ENCODE measurements at places on chromosomes 16 and 17.

- no peak for DNase-seq
Measured at GRCh38 chr17:80482555-80483308, 6.3 kb upstream of the NPTX1 start.

- no peak for DNase-seq
Measured at GRCh38 chr17:82157046-82158035, 55.3 kb downstream of the CCDC57 start.

GRCh38 chr16:4272114-4272956 is 488 bp downstream of the TFAP4 start:
- no peak for DNase-seq

GRCh38 chr17:39187152-39187830 is 10.2 kb downstream of the CACNB1 start:
- no peak for DNase-seq

DNA sequence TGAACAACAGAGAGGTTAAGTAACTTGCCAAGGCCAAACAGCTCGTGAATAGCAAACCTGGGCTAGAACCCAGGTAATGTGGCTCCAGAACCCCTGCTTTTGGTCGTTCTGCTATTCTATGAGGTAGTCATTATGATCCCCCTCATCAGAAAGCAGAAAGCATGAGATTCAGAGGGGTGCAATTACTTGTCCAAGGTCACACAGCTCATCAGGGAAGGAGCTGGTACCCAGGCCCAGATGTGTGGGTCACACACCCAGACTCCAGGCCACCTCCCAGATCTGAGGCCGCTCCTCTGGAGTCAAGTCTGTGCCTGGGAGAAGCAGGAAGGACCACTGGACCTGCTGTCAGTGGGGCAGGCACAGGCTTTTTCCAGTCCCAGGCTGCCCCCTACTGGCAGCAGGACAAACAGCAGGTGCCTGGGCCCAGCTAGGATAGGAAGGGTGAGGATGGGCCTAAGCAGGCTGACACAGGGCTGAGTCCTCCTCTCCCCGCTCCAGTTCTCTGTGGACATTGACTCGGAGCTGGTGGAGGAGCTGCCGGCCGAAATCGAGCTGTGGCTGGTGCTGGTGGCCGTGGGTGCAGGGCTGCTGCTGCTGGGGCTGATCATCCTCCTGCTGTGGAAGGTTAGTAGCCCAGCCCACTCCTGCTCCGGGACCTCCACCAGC is 7.8 kb upstream of the PDK2 start:
- peak; percentile 73 for DNase-seq

- DNase-seq = no peak
Measured at GRCh38 chr16:84098939-84099338, 17.8 kb downstream of the MBTPS1 start.

DNA sequence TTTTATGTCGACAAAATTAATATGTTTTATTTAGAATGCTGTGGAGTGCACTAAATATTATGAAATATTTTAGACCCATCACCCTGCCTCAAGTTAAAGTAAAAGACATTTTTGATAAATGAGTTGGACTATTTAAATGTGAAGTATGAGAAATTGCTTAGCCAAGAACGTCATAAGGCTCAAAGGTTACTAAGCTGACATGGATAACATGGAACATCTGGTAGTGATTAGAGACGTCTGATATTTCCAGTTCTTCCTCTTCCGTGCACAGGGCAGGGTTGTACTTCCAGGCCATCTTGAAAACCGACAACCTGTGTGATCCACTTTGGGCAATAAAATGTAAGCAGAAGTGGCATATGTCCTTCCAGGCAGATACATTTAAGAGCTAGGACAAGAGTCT is 7.2 kb upstream of the CCL8 start:
- DNase-seq = peak; percentile 90

GRCh38 chr17:51805765-51806164 is 352.7 kb downstream of the CA10 start:
- no peak for DNase-seq

- no peak for DNase-seq
Measured at GRCh38 chr17:41785859-41786226, 668 bp downstream of the JUP start.

- no peak for DNase-seq
Measured at GRCh38 chr17:27217631-27218030, 76.3 kb upstream of the WSB1 start.

Measured in fibroblast of the aortic adventitia (primary cell).